Large intestine (tissue), 12 donors: ENCODE measurements at places on chromosomes 11 and 22. TPM values are rescaled to one million over a fixed set of nuclear protein-coding genes. Genes with fewer than 3 reads are reported as not detected.

DNA sequence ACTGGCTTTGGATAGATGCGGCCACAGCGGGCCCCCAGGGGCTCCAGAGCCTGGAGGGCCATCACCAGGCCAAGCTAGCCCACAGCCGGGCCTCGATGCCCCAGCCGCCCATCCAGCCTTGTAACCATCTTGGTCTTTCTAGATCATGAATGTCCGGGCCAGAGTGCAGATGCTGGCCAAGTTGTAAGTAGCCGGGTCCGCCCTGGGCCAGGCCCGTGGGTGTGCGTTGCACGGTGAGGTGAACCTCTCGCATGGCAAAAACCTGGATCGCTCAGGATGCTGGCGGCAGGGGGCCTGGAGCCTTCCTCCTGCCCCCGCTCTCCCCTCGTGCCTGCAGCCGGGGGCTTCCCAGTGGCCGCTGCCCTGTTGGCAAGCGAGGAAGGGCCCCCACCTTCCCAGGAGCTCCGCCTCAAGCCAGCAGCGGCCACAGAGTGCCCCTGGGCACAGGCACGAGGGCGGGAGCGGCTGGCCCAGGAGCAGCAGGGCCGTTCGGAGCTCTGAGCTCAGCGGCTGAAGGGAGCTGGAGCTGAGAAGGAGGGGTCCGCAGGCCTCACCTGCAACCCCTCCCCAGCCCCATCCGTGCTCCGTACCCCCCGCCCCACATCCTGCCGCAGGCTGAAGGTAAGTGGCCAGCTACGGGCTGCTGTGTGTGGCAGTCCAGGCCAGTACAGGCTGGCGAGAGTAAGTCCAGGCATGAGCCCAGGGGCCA is 10.9 kb upstream of the MRPL23 start:
- H3K4me1 ChIP-seq, result no peaks in the 10 kb centered on the region
- H3K27ac ChIP-seq, result no peak overlapping the region
- H3K27me3 ChIP-seq, result no peaks in the 10 kb centered on the region
- no peak overlapping the region for H3K4me3 ChIP-seq
- no peak for DNase-seq

GRCh38 chr11:12745787-12746186 is 71.6 kb downstream of the TEAD1 start:
- no peaks in the 10 kb centered on the region for H3K36me3 ChIP-seq
- no peak overlapping the region for H3K4me3 ChIP-seq
- no peaks in the 10 kb centered on the region for H3K27me3 ChIP-seq
- H3K27ac ChIP-seq, result no peak overlapping the region
- DNase-seq, result no peak

MGAT3 gene
- polyA plus RNA-seq, result 24.1 TPM

MS4A4A gene
- polyA plus RNA-seq, result 11.9 TPM

DNA sequence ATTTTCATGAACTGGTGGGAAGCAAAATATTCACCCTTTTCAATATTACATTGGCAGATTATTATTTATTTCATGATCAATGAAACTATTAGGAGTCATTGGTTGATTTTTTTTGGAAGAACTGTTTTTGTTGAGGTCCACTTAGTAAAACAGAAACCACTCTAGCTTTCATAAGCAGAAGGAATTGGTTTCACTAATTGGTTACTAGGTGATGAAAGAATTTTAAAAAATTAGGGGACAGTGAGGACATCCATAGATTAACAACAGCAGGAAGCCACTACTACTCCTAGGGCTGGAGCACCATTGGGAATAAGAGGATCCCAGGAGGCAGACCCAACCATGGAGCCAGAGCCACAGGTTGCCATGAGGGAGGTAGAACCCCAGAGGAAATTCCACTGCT is 74.4 kb upstream of the KCNA4 start:
- no peak overlapping the region for H3K4me3 ChIP-seq
- no peak for DNase-seq
- H3K4me1 ChIP-seq, result no peaks in the 10 kb centered on the region
- no peaks in the 10 kb centered on the region for H3K27me3 ChIP-seq

- peaks cover 4% of the 10 kb centered on the region for H3K4me1 ChIP-seq
- H3K4me3 ChIP-seq, result no peak overlapping the region
- H3K27ac ChIP-seq, result no peak overlapping the region
Measured at GRCh38 chr11:20536365-20536764, 63.0 kb upstream of the SLC6A5 start.

GRCh38 chr11:60625262-60625661 is 74.2 kb upstream of the MS4A8 start:
- H3K4me3 ChIP-seq, result no peak overlapping the region
- no peaks in the 10 kb centered on the region for H3K36me3 ChIP-seq
- no peak for DNase-seq
- H3K4me1 ChIP-seq, result no peaks in the 10 kb centered on the region

DNA sequence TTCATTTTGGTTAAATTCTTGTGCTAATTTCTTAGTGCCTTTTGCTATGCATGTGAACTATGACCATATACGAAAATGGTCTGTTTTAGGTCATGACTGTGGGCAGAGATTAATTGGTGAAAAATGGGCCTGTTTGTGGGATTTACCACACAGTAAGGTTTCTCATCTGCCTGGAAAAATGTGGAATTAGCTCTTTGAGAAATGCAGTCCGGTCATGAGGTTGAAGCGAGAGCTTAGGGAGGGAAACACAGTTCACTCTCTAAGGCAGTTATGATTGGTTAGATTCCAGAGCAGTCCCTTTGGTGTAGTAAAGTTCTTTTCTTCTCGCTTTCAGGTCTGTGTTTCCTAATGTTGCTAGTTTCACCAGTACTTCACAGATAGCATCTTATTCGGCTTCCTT is 1.2 kb upstream of the PDE3B start:
- H3K4me3 ChIP-seq, result no peak overlapping the region
- no peaks in the 10 kb centered on the region for H3K36me3 ChIP-seq
- peaks cover 10% of the 10 kb centered on the region for H3K4me1 ChIP-seq
- H3K27ac ChIP-seq, result no peak overlapping the region
- H3K27me3 ChIP-seq, result peaks cover 2% of the 10 kb centered on the region
- DNase-seq, result no peak

API5 gene
- polyA plus RNA-seq, result 92.5 TPM

DNA sequence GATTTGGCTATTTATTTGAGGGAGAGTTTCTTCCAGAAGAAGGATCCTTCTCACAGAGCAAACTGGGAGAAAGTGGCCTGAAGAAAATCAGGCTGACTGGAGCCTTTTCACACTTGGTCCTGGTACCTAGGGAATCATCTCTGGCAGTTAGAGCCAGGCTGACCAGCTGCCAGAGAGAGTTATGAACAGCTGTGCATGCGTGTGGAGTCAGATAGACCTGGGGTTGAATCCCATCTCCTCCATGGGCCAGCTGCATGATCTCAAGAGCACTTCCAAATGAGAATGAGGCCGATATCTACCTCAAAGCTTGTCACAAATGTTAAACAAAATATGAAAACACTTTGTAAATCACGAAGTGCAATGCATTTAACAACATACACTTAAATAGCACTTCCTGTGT is 390.0 kb downstream of the TENM4 start:
- H3K36me3 ChIP-seq, result no peaks in the 10 kb centered on the region
- no peak for DNase-seq
- H3K27ac ChIP-seq, result peak overlapping the region; percentile 89
- peaks cover 24% of the 10 kb centered on the region for H3K4me1 ChIP-seq

TESMIN gene
- polyA plus RNA-seq, result 10.0 TPM

PANX2 gene
- polyA plus RNA-seq, result 0.55 TPM

- no peak for DNase-seq
- H3K27me3 ChIP-seq, result no peaks in the 10 kb centered on the region
- peaks cover 9% of the 10 kb centered on the region for H3K4me1 ChIP-seq
- no peak overlapping the region for H3K27ac ChIP-seq
Measured at GRCh38 chr11:85805387-85805786, 5.6 kb downstream of the SYTL2 start.

- H3K4me1 ChIP-seq, result peaks cover 16% of the 10 kb centered on the region
- no peak overlapping the region for H3K4me3 ChIP-seq
- H3K36me3 ChIP-seq, result no peaks in the 10 kb centered on the region
Measured at GRCh38 chr11:64352099-64352994, 6.6 kb upstream of the RPS6KA4 start.

- H3K4me3 ChIP-seq, result no peak overlapping the region
- H3K36me3 ChIP-seq, result peaks cover 77% of the 10 kb centered on the region
- H3K27ac ChIP-seq, result peak overlapping the region; percentile 90
- DNase-seq, result peak; percentile 96
Measured at GRCh38 chr22:42887523-42888507, 30.7 kb upstream of the ARFGAP3 start.

DNA sequence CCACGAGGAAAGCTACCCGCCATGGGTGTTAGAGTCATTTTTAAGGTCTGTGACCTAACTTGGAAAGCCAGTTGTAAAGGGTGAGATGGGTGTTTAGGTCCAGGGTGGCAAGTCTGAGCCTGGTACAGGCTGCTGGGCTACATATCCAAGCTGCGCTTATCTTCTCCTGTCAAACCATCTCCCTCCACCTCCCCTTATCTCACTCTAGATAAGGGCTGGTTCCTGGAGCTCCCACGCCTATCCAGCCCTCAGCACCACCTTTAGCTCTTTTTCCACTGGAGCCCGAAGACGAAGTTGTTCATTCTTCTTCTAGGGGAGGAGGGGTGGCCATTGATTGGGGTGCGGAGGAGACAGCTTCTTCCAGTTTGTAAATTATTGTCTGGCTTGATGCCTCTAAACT is 48.5 kb downstream of the MICAL2 start:
- H3K4me1 ChIP-seq, result peaks cover 51% of the 10 kb centered on the region
- H3K27ac ChIP-seq, result peak overlapping the region; percentile 57
- no peaks in the 10 kb centered on the region for H3K27me3 ChIP-seq
- H3K4me3 ChIP-seq, result no peak overlapping the region

AMOTL1 gene
- polyA plus RNA-seq, result 15.5 TPM
